B cell (primary cell): ENCODE measurements at places on chromosomes 7 and 10. TPM values are rescaled to one million over a fixed set of nuclear protein-coding genes. Genes with fewer than 3 reads are reported as not detected.

DNA sequence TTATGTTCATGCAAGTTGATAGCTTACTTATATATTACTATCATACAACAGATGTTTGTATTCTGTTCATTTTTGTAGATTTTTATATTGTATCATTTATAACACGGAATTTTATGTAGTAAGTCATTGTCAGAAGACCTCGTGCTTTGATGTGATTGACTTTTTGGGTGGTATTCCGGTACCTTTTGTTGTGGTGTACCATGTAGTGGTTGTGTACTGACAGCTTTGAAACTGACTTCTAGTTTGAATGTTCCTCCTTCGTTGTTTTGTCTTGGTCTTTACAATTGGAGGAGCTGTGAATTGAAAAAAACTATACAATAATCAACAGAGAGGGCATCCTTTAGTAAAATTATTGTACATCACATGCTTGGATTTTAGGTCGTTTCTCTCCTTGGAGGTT, 61.5 kb downstream of the WAC start:
- DNase-seq: no peak

DNA sequence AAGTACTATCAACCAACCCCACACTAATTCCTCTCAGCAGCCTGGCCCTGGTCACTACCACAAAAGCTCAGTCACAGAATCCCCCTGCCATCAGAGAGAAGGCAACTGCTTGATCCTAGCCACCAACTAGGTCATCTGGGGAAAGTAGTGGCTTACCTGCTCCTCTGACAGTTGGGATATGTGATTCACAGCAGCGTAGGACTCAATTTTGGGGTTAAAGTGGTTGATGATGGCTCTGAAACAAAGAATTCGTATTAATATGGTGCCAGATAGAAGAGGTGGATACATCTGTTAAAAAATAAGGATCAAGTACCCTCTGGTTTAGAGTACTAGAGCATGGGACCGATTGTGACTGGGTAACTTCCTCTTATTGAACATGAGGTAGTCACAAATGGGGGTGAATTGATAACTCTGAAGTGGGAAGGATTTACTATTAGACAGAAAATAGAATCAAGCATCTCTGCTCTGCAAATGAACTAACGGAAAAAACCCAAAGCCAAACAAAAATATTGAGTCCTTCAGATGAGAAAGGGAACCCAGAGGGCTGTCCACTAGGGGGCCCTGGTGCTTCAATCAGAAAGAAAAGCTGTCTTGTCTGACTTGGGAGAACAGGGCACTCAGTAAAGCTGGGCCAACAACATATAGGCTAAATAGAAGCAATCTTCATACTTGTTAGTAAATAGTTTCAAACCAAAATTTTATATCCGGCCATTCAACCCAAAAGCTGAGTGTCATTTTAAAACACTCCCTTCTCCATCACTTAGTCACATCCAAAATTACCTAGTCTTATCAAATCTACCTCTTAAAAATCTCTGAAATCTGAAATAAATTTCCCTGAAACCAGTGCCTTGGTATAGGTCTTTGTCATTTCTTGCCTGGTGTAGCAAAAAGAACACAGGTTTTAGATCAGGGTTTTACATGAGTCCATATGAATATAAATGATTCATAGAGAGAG, 45.9 kb upstream of the KCNIP2 start:
- peak; percentile 83 for DNase-seq

DNA sequence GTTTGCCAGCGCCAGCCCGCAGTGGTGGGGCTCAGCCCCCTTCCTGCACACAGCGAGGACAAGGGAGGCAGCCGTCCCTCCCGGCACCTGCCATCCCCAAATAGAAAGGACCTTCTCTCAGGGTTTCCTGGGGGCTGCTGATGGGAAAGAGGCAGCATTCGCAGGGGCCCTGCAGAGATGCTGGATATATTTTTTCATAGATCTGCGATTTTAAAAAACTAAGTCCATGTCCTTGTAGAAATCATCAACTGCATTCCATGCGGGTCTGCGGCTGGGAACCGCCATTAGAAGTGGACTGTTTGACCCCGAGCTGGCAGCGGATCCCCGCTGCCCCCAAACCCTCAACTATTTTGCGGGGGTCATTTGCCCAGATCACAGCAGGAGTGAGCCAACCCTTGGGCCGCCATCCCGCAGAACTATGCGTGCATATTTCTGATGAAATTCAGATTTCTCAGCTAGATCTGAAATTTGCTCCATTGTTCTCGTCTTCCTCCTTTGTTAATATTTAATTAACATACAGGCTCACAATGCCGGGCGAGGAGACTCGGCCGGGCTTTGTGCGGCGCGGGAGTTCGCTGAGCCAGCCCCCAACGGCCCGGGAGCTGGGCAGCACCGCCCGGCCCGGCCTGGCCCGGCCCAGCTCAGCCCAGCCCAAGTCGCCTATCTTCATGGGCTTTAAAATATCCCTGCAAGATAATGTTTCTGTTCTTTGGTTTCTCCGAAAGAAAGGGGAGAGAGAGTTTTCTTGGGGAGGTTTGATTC, 2.0 kb downstream of the EN2 start:
- peak; percentile 18 for DNase-seq

DNA sequence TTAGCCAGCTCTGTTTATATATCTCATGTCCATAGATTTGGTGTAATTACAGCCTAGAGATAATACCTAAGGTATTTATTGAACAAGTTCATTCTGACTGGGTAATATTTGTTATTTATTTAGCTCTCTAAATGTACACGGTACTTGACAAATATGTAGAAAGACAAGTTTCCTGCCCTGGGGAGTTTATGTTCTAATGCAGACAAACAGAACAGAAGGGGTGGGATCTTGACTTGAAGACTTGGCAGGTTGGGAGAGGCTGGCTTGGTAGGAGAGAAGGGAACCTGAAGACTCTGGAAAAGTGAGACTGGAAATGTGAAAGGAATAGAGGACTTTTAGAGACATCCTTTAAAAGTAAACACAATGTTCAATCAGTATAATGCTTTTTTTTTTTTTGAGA, 97.7 kb upstream of the CDK6 start:
- no peak for DNase-seq

DNA sequence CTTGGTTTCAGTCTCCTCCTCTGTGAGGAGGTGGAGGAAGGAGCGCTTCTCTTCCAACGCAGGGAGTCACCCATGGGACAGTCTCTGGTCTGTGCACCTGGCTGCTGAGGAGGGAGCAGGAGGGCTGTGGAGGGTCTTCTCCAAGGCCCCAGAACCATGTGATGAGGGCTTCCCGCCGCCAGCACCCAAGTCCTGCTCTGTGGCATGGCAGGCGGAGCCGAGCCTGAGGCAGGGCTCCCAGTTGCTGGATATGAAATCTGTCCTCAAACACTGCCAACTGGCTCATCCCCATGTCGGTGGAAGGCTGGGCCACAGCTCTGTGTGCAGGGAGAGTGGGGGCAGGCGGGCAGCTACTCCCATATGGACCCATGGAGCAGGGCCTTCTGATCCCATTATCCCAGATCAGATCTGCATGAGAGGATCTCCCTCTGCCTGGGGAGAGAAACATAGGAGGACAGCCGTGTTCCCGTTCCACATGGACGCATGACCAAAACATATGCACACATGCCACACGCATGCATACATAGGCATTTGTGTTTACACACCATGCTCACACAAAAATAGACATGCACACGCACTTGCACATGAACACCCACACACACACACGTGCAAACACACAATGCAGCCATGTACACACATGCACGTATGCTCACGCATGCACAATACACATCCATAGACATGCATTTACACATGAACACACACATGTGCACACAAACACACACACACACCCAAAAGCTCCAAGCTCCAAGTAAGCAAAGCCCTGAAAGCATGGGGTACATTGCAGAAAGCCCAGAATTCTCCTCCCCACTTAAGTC, 38.8 kb upstream of the EN2 start:
- DNase-seq: no peak

DNA sequence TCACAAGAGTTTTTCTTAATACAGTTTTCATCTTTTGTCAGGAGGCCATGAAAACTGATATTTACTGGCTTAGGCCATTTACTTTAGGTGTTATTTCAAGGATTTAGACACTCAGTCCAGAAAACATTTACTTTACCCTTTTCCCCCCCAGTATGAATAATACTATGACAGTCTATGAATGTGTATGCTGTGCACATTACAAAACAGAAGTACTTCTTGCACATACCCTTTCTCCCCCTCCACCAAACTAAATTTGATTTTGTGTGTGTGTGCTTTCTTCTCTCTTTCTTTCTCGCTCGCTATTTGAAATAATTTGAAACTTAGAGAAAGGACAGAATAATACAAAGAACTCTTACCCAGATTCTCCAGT, 41.3 kb downstream of the RBM33 start:
- no peak for DNase-seq

DNA sequence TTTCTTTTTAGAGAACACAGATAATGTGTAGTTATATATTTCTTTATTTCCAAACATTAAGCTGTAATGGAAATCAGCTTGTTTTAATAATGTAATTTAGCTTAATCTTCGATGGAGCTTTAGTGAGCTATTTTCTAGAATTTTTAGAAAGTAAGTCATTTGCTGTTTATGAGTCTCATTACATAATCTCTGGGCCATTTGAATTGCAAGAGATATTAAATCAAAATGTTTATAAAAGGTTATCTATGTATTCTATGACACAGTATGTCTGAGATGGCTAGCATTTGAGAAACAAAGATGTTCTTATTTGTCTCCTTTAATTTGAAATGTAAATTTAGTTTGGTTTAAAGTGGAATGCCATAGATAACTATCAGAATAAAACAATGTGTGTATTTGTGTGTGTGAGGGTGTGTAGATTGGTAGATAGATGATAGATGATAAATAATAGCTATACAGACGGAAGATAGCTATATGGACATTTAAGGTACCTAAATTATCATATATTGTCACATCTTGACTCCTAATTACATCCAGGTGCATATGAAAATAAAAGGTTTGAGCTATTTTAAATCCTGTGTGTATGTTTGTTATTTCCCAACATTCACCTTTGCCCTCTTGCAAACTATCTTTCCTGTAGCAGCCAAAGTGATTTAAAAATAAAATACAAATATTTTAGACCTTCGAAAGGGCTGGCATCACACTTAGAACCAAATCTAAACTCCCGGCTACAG, 478.0 kb upstream of the KLF6 start:
- no peak for DNase-seq

- DNase-seq: no peak
These were observed 771.4 kb downstream of the LRMDA start for GRCh38 chr10:76202777-76203176.

GRCh38 chr7:77157446-77157845, 35.0 kb downstream of the CCDC146 start:
- peak; percentile 16 for DNase-seq

- DNase-seq: no peak
These were observed 89.3 kb downstream of the SEMA3C start for GRCh38 chr7:80829527-80829926.

- no peak for DNase-seq
These were observed 142.8 kb downstream of the ADK start for GRCh38 chr10:74293686-74294371.

DNA sequence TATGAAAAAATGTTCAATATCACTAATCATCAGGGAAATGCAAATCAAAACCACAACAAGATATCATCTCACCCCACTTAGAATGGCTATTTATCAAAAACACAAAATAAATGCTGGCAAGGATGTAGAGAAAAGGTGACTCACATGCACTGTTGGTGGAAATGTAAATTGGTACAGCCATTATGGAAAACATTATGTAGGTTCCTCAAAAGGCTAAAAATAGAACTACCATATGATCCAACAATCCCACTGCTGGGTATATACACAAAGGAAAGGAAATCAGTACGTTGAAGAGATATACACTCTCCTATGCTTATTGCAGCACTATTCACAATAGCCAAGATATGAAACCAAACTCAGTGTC, 50.2 kb downstream of the CDK1 start:
- no peak for DNase-seq

- no peak for DNase-seq
These were observed 530.9 kb downstream of the KCNMA1 start for GRCh38 chr10:77106676-77107075.

- DNase-seq: no peak
These were observed 597.5 kb upstream of the PCDH15 start for GRCh38 chr10:55398497-55398882.

DNA sequence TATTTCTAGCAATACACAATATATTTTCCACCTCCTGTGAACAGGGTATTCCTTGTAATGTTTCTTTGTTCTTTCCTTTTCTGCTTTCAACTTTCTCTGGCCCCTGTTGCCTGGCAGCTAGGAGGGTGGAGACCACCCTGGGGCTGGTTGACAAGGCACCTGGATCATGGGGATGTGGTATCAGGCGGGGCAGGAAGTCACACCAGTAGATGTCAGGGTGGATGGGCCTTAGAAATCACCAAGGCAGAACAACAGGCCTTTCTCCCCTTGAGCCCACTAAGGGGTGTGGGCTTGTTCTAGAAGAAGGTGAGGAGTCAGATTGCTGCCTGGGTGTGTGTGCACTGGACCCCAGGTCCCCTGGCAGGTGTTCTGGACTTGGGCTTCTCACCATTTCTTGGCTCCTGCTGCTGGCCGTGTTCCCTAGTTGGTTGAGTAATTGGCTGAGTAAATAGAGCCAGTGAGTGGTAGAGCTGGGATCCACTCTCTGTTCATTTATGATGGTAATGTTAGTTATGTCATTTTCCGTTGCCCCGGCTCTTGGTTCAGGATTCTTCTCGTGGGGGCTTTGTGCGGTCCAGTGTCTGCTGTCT, 24.9 kb downstream of the ZNF783 start:
- no peak for DNase-seq

DNA sequence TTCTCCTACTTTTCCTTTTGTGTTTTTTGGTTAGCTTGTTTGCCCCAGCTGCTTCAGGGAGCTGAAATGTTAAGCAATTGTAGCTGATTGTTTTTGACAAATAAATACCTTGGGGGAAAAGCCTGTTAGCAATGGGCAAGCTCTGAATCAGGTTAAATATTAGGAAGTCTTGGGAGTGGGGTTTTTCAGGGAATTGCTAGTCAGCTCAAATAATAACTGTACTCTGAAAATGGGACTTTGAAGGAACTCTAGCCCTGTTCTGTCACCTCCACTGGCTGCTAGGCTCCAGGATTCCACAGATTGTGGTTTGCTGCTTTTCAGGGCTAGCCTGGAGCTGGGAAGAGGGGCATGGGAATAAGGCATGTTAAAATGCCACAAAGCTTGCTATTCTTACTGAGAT, 39.5 kb downstream of the ADK start:
- no peak for DNase-seq

GRCh38 chr10:13776861-13777311, 190.1 kb downstream of the PRPF18 start:
- DNase-seq: no peak

The KCNK18 gene
- polyA plus RNA-seq: not detected in 2 replicates

The NPC1L1 gene
- 0.07 and 0.10 TPM in 2 replicates for polyA plus RNA-seq

The CAMK2B gene
- polyA plus RNA-seq: 0.06 and 0.42 TPM in 2 replicates

The STEAP4 gene
- polyA plus RNA-seq: 0.03 and 0.04 TPM in 2 replicates

The SLC13A1 gene
- polyA plus RNA-seq: not detected in 2 replicates

The NXPH1 gene
- polyA plus RNA-seq: not detected in 2 replicates

The SLC26A5 gene
- not detected in 2 replicates for polyA plus RNA-seq

The MKX gene
- not detected in 2 replicates for polyA plus RNA-seq

The LGI1 gene
- polyA plus RNA-seq: not detected in 2 replicates
